ENCODE measurements at places on chromosomes 6 and 20.

GRCh38 chr6:1278061-1278720, 33.7 kb upstream of the FOXQ1 start:
- no peak for DNase-seq

- DNase-seq, result no peak
These were observed 33.9 kb downstream of the CHRNA4 start for GRCh38 chr20:63327231-63327745.

- no peak for DNase-seq
These were observed 39.5 kb downstream of the NKX2-4 start for GRCh38 chr20:21357844-21358243.

DNA sequence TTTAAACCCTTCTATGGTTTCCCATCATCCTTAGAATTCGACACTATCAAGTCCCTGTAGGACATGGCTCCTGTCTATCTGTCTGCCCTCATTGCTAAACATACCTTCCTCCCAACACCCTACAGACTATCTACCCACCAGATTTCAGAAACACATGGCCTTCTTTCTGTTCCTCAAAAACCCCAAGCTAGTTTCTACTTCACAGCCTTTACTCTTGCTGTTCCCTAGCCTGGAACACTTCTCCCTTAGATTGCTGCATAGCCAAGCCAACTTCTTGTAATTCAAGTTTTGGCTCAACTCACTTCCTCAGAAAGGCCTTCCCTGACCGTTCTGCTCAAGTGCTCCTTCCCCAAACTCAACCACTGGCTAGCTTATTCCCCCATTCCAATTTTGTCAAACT, 156.2 kb downstream of the BTBD9 start:
- DNase-seq, result no peak

- no peak for DNase-seq
These were observed 117.2 kb downstream of the BANF2 start for GRCh38 chr20:17816804-17817587.

- no peak for DNase-seq
These were observed 378.9 kb downstream of the PREX1 start for GRCh38 chr20:48448666-48449600.

GRCh38 chr6:25473447-25473846, 178.6 kb upstream of the SCGN start:
- no peak for DNase-seq

- no peak for DNase-seq
These were observed 332.4 kb downstream of the PRKN start for GRCh38 chr6:162395181-162395580.

GRCh38 chr6:127110712-127111111, 7.8 kb upstream of the RSPO3 start:
- no peak for DNase-seq

- DNase-seq, result no peak
These were observed 6.4 kb upstream of the ABHD16B start for GRCh38 chr20:63854766-63855362.

GRCh38 chr6:78867020-78867369, 356 bp upstream of the IRAK1BP1 start:
- no peak for DNase-seq

DNA sequence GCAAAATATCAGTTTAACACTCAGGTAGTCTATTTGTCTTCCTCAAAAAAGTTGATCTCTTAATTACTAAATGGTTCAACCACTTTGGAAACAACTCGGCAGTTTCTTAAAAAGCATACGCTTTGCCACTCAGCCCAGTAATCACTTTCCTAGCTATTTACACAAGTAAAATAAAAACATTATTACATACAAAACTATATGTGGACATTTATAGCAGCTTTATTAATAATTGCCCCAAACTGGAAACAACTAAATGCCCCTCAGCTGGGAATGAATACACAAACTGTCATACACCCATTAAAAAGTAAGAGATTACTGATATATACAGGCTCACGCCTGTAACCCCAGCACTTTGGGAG, 7.4 kb downstream of the EEF1A1 start:
- no peak for DNase-seq

DNA sequence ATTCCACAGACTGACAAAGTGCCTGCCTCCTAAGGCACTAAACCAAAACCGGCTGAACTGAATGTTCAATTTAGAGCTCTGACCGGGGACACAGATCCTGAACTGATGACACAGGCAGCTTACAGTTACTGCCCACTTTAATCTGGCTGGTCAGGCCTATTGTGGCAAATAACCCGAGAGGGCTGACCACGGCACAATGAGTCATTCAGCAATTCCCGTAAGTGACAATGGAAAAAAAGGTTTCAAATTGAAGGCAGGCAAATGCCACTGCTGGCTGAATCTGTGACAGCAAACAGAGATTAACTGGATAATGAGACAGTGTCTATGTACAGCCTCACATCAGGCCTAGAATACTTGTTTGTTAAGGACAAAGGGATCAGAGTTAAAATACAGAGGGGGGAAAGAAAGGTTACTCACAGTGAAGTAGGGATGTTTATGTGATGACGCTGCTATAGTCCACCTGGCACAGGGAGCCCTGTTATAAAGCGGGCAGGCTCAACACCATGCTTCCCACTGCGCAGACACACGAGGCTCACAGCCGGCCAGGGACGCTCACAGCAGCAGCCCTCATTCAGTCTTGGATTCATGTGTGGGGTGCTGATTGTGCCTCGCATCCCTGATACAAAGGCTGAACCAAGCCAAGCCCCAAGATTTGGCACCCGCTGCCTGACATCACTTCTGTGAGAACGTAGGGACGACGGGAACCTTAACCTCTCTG, 54.4 kb downstream of the RTN4IP1 start:
- no peak for DNase-seq

DNA sequence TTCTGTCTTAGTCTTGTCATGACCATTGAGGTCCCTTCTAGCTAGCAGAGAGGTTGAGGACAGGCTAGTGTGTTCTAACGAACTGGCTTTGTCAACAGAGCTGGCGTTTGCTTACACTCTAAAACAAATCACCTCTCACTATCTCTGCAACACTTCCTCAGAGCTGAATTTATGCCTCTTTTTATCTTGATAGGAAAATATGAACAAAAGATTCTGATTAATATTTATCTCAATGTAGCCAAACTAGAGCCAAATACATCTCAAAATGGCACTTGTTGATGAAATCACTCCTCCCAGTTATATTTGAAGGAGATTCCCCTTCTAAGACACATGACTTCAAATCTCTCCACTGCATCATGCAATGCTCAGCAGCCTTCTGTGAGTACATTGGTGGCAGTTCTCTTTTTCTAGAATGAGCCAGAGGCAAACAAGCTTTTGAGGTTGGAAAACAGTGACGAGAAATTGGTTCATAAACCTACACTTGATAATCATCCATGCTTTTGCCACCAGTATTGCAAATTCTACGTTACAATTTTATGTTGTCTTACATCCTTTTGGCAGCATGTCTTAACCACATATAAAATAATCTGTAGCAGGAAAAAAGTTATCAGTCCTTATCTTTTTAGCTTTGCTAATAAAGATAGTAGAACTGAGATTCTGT, 615.7 kb upstream of the CITED2 start:
- no peak for DNase-seq
